Amniotic stem cell (primary cell): ENCODE measurements at places on chromosomes 3 and 15.

GRCh38 chr3:197495059-197495455 is 60.7 kb downstream of the BDH1 start:
- DNase-seq: no peak

DNA sequence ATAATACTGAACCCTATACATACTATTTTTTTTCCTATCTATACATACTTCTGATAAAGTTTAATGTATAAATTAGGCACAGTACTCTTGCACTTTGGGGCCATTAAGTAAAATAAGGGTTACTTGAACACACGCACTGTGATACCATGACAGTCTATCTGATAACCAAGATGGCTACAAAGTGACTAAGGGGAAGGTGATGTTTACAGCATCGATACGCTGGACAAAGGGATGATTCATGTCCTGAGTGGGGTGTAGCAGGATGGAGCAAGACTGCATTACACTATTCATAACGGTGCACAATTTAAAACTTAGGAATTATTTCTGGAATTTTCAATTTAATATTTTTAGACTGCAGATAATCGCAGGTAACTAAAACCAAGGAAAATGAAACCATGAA is 30.0 kb upstream of the SLC2A2 start:
- DNase-seq: no peak

DNA sequence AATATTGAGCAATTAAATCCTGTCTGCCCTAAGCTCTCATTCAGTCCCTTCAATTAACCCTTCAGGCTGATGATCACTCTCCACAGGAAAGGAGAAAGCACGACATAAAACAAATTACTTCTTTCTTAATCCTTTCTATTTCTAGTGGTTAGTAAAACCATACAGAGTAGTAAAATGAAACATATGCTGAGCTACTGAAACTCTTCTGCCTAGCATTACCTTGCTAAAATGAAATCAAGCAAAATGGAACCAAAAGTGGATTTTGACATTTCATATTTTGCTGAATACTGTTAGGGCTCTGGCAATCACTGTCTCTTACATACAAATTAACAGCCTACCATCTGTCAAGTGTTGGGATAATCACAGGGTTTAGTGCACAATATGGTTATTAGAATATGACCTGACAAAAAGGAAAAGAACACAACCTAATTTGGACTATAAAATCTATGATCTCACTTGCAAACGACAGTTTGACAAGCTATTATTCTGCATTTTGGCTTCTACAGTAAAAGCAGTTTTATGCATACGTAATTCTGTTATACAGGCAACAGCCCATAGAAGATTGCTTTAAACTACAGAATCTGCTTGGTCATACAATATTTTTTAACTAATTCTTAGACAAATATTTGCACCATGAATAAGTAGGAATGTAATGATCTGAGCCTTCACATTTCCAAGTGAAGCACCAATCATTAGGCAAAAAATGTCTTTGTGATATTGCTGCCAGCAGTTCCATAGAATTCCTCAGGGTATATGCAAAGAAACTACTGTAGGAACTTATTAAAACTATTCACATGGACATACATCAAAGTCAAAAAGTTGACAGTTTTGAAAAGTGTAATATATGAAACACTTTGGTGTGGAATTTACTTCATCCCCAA is 105.0 kb downstream of the FHIT start:
- no peak for DNase-seq

DNA sequence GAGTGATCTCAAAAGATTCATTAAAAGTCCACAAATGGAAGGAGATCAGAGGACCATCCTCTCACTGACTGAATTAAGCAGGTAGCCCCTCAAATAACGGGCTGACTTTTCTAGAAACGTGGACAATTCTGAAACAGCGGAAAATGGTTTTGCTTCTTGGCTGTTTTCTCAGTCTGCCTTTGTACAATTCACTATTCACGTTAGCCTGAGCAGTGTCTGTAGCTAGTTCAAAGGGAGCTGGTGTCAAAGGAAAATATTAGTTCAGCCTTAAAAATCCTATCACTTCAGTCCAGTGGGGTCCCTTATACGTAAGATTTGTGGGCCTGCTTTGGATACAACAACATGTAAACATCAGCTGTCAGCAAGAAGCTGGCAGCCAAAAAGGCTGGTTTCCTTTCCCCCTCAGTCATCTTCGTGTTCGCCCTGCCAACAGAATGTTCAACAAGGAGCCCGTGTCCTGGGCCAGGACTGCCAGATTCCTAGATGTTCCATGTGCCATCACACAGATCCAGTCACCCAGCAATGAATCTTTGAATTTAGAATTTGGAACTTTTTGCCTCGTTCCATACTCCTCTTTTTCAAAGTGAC is 19.3 kb downstream of the LMCD1 start:
- no peak for DNase-seq

DNA sequence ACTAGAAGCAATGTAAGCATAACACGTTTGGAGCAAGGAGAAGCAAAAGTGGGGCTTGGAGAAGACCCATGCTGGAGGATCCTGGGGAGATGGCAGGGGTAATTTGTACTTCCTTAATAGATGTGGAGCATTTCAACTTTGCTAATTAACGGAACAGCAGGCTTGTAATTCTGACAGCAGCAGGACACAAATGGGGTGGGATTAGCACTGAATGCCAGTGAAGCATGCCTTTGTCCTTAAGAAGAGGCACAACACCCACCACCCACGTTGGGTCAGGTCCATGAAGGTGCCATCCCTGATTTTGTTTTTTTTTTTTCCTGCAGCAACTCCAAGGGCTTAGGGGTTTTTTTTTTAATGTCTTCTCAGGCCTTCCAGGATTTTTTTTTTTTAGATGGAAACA is 231.9 kb upstream of the ROPN1 start:
- DNase-seq: no peak

DNA sequence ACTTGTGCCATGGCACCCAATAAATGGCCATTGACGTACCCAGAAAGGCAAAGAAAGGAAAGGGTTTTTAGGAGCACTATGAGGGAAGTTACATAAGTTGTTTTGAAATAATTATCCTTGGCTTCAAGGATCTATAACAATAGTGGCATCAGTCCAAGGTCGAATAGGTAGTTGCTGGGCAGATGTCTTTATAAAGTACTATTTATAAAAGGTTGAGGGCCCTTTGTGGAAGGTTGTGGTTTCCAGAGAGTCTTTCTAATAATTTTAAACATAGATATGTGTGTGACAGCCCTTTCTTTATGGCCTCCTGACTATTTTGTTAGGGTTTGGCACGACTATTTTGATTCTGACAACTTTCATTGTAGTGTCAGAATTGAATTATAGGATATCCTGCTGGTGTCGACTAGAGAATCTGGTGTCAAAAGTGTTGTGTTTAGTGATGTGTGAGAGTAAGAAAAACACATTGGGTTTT is 260.5 kb downstream of the PYDC2 start:
- DNase-seq: no peak

GRCh38 chr3:102605153-102605552 is 170.3 kb downstream of the ZPLD1 start:
- no peak for DNase-seq

- no peak for DNase-seq
Observed at GRCh38 chr3:154275965-154276364, 48.3 kb downstream of the DHX36 start.

DNA sequence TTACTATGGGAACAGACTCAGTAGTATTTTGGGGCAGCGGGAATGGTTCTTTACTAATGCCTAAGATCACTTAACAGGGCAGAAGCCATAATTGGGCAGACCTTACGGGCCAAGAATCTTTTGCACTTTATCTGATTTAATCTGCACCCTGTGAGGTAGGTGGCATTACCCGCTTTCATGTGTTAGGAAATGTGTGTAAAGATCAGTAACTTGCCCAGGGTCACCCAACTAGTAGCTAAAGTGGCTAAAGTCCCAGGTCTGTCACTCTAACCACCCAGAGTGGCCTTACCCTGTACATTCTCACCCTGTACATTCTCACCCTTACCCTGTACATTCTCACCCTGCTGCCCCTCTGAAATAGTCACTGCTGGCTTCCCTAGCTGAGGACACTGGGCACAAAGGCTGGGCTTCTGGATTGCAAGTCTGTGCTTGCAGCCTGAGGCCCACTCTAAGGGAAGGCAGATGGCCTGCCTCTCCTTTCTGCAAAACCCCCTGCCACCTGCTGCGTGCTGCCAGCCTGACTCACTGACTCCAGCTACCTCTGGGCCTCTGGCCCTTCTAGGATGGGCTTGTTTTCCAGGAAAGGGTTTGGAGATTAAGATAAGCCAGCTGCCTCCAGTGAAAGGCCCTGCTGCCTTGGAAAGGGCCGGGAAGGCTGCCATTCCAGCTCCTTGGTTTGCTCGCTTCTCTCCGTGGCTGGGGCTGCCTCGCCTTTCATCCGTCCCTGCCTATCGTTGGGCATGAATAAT is 37.5 kb upstream of the MYZAP start:
- DNase-seq: no peak

- DNase-seq: no peak
Observed at GRCh38 chr15:52361494-52361893, 65.9 kb upstream of the MYO5C start.

- DNase-seq: no peak
Observed at GRCh38 chr15:68107142-68107541, 53.0 kb downstream of the PIAS1 start.

DNA sequence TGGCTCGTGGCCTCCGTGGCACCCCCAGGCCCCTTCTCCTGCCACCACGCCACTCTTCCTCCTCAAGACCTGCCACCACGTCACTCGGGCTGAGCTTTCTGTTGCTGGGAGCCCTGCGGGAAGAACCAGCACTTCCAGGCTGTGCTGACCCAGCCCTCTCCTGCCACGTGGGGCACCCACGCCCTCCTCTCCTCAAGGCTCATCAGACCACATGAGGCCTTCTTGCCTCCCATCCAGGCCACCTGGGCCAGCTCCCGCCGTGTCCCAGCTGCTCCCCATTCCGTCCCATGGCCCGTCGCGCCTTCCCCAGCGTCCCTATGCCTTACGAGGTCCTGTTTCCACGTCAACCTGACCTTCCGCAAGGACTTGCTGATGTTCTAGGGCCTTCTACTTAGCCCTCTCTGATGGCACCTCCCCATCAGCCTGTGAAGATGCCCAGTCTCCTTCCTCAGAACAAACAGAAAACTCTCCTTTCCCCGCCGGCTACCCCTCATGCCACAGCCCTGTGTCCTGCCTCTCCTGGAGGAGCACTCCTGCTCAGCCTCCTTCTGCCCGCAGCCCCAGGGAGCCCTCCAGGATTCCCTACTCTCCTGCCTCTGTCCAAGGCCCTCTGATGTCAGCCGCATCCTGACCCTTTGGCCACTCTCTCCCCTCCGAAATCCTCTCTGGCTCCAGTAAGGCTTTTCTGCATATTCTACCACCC is 71.1 kb upstream of the BLM start:
- DNase-seq: no peak

- DNase-seq: no peak
Observed at GRCh38 chr3:127800508-127800907, 21.8 kb downstream of the MGLL start.

DNA sequence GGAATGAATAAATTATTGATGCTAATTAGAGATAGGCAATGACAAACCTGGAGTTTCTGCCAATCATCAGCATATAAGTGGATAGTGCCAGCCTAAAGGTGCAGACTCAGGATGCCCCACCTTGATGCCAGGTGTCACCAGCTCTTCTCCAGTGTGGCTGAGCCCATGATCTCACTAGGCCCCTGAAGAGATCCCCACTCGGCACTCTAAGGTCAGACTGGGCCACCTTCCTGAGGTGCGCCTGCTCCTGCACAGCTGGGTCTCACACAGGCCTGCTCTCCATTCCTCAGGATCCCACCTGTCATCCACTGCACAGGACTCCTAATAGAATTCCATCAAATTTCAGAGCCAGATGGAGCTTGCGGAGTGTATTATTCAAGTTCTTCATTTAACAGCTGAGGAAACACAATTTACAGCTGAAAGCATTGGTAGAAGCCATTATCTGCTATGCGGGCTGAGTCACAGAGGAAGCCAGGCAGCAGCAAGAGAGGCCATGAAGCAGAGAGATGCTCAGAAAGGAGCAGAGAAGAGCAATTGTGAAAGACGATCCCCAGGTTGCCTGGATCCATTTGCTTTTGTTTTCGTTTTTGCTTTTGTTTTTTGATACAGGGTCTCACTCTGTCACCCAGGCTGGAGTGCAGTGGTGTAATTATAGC is 25.1 kb upstream of the FSTL1 start:
- DNase-seq: no peak

GRCh38 chr3:146078031-146078430 is 83.0 kb downstream of the PLOD2 start:
- DNase-seq: no peak

GRCh38 chr3:189304465-189305351 is 132.9 kb downstream of the TPRG1 start:
- no peak for DNase-seq

- no peak for DNase-seq
Observed at GRCh38 chr3:171850320-171850959, 7.3 kb downstream of the TMEM212 start.

- no peak for DNase-seq
Observed at GRCh38 chr3:62319570-62320243, 53.6 kb downstream of the FEZF2 start.

- no peak for DNase-seq
Observed at GRCh38 chr15:36884518-36884875, 215.9 kb downstream of the MEIS2 start.

GRCh38 chr3:151909681-151910405 is 36.4 kb downstream of the SUCNR1 start:
- DNase-seq: no peak

GRCh38 chr15:38479266-38479665 is 25.3 kb downstream of the FAM98B start:
- DNase-seq: no peak

DNA sequence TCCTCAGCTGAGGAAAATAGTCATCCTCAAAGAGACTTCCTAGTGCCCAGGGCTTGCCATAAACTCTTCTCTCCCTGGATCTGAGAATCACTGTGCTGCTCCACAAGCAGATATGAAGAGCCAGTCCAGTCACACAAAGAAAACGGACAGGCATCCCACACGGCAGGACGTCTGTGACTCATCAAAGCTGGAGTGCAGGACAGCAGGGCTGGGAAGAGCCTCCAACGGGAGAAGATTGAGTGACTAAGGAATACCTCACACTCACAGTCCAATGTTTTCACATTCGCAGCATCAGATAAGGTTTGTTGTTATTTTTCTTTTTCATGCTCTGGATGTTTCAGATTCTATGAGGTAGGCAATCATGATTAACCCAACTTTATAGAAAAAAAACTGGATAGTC is 57.8 kb downstream of the NEK10 start:
- DNase-seq: peak; percentile 88

DNA sequence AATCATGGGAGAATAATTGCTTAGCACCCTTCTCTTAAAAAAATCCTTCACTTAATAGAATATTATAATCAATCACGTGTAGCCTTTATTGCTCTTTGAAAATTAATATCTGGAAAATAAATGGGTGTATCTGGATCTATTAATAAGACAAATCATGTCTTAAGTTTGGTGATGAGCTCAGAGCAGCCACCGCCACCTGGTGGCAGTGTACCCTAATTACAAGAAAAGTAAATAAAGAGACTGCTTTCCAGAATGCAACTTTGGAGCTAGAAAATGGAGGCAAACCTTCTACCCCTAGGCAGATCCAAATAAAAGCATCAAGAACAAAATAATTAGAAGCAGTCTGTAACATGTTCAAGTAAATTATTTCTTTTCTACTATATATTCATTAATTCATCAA is 43.5 kb downstream of the EPHB1 start:
- DNase-seq: no peak
